T47D (cell line): ENCODE measurements at places on chromosomes 7 and 10.

DNA sequence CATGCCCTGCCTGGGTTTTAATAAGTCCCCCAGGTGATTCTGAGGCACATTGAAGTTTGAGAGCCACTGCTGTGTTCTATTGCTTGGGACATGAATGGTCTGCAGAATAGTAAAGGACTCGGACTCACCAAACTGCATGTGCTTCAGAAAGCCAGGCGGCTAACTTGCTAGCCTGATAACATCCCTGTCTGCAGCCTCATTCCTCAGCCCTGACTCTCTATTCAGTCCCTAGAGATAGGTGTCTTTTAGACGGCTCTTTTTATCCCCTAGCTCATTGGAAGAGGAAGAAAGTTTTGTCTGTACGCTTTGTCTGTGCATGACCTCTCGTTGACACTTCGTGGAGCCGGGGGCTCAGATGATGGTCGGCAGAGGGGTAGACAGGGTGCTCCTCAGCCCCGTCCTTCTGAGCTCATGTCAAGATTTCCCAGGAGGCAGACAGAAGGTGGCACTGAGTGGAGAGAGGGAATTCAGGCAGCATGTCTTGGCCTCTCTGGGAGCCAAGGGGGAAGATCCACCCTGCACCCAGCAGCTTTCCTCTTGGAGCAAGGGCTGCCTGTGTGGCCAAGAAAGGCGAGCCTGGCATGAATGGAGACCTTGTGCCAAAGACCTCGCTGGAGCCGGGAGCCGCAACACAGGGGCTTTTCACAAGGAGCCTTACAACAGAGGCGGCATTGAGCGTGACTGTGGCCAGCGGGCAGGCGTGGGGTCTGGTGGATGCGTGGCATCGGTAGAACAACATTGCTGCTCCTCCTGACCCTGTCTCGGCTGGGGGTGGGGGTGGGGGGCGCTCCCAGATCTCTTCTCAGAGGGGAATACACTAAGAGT is 51.1 kb upstream of the PODXL start:
- DNase-seq, result no peak

DNA sequence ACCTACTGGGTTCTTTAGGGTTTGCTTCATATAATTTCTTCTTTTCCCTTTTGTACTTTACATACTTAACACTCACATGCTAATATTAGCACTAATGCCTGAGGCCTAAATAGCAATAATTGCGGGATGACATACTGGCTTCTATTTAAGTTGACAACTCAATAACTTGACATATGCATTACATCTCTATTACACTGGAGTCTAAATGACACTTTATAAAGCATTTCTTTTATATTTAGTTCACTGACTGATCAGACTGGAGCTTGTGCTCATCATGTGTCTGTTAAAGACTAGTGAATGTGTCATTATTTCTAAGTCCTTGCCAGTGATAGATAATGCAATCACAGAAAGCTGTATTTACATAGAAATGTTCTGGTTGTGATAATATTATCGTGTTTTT is 472.1 kb upstream of the SEMA3A start:
- DNase-seq, result no peak

- DNase-seq, result no peak
Measured at GRCh38 chr10:8498881-8499280, 444.4 kb downstream of the GATA3 start.

DNA sequence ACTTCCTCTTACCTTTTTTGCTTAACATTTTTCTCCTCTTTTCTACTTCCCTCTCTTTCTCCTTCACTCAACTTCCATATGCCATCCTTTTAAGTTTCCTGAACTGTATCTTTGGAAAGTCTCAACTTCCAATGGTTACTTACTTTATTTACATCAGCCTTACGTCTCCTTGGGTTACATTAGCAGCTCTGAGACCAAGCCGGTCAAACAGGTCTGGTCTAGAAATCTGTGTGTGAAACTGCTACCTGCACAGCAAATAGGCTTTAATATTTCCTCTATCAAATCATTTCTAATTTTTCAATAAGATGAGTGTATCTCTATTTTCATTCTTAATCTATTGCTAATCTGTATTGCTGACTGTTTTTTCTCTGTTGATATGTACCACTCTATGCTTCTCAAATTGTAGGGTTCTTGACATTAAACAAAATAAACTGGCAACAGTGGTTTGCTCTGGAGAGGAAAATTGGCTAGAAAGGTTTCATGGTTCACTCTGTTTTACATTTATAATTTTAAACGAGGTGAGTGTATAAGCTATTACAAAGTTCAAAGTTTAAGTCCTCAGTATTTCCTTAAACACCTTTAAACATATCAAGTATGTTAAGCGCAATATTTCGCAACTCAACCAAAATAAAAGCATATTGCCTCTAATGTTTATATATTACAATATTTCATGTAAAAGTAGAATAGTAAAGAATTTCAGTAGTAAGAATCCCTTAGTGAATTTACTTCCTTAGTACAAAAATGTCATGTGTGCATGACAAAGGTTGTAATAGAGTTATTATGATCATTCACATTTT is 3.6 kb upstream of the SEMA3C start:
- DNase-seq, result no peak

DNA sequence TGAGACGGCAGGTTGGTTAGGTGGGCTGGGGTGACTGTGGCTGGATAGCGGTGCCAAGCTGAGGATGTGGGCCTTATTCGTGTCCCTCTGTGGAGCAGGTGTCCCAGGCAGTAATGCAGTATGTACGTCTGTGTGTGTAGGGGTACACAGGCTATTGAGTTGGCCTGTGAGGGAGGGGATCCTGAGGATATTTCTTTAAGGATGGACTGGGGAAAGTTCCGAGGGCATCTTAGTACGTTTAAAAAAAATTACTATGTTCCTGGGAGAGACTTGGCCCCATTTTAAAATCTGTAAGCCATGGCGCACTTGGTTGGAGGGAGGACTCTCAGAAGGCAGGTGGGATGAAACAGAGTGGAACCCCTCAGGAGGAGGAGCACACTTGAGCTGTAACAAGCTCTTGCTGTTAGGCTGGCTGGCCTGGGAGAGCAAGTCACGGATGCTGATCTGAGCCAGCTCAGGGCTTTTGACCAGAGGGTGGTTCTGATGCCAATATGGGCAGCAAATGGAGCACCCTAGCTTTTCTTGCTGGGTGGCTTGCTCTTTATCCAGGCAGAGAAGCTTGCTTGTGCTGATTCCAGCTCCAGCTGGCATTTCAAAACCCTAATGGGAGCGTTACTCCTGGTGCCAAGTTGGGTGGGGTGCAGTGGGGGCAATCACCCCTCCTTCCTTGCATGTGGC is 765 bp downstream of the WBP1L start:
- peak; percentile 68 for DNase-seq

GRCh38 chr10:49311555-49312236 is 12.7 kb downstream of the C10orf71 start:
- DNase-seq, result no peak

- DNase-seq, result no peak
Measured at GRCh38 chr7:3960942-3961341, 659.9 kb downstream of the SDK1 start.

GRCh38 chr10:9992661-9993060 is 1025.0 kb upstream of the CELF2 start:
- no peak for DNase-seq

DNA sequence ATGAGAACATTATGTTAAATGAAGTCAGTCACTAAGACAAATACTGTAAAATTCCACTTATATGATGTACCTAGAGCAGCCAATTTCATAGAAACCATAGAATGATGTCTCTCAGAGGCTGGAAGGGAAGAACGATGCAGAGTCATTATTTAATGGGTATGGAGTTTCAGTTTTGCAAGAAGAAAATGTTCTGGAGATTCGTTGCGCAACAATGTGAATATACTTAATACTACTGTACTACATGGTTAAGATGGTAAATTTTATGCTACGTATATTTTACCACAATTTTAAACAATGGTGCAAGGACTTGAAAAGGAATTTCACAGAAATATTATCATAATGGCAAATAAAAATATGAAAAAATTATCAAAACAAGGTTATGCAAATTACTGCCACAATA is 972.6 kb downstream of the KCNMA1 start:
- no peak for DNase-seq

DNA sequence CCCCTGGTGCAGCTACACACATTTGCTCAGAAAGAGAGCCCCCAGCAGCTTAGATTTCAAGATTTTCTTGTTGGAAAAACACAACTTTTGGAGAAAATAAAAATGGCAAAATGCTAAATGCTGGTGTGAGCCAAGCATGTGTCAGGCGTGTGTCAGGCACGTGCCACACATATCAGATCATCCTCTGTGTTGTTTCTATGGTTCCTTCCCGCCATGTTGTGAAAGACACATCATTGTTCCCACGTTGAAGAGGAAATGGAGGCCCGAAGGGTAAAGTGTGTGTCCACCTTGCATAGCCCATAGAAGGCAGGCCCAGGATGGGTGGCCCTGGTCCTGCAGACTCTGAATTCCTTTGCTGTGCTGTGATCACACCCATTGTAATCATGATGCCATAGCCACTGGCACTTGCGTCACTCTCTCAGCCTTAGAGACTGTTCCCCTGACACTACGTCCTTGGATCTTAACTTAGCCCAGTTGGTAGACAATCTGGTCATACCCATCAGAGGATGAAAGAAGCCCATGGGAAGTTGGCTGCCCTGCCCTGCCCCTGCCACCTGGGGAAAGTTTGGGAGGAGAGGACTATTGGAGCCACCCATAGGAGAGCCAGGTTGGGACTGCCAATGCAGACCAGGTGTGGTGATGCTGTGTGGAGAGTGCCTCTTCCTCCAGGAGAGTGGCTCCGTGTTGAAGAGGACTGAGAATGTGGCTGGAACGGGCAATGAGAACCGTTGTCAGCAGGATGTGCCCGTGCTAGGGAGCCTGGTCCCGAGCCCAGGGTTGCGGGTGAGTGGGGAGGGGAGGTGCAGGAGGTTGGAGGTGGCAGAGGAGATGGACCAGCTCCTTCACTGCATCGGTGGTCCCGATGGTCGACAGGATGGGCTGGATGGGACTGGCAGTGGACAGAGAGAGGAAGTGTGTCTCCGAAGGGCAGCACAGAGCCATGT is 65.6 kb upstream of the IGFBP3 start:
- no peak for DNase-seq

- DNase-seq, result no peak
Measured at GRCh38 chr10:116708391-116708821, 34.0 kb downstream of the HSPA12A start.

DNA sequence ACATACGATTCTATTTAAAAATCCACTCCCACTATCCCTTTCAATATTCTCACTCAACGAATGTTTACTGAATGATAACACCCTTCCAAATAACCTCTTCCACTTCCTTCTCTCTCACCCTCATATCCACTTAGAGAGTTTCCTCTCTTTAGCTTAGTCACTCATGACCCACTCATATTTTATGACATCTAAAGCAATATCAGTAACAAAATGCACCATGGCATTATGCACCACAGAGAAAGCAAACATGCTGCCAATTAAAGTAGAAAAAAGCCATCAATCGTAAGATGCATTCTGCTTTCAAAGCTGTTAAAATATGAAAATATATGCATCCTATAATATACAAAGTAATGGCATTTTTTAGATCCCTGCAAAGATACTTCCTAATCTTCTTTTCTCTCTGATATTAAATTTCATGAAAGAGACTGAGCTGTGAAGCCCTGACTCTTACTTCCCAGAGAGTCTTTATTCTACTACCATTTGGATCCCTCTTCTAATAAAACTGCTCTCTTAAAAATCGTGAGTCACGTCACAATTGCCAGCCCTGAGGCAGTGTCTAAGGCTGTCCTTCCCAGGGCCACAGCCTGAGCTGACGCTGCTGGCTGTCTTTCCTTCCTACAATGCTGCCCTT is 283.0 kb upstream of the KLF6 start:
- DNase-seq, result no peak

DNA sequence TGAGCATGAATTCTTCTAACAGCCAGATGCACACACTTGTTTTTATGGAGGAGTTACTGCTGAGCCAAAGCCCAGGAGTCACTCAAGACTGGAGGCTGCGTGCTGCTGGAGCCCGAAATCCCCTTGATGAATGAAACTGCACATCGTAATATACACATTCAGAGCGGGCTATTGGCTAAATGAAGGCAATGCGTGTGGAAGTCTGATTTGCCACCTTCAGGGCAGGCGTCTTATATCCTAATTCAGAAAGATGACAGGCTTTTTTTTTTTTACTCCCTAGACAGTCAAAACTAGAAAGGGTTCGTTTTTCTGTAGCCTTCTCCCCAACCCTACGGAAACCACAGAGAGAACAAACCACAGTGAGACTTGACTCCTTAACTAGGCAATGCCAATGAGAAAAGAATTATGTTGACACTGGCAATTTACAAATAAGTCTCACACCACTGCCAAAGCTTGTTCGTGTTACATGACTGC is 227.2 kb upstream of the KLF14 start:
- DNase-seq, result no peak

DNA sequence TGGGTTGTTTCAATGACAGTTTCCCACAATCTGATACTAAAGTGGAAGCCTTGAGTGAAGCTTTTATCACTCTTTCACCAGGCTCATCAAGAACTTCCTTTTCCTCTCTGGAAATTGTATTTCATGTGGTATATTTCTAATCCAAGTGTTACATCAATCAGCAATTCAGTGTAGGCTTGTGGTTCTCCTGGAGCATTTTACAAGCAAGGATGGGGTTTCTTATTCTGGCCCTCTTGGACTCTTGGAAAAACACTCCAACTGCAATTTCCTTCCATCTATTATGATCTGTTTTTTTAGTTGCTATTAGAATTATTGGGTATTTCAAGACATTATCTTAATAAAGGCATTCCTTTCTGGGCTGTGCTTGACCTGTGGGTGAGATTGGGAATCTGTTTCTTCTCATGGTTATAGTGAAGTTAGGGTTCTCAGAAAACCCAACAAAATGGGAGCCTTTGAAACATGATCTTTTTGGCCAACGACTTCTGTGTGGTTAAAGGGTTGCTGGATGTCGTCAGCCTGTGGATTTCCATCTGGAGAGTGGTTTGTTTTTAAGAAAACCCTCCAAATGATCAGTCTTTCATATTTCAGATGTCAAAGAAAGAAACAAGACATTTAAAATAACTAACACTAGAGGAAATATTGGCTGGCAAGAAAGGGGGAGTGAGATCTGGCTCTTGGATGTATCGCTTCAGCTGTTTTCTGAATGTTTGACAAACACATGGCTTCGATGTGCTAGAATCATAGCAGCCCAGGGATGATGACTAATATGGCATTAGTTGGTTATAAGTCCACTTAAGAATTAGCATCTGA is 540.2 kb downstream of the LRMDA start:
- DNase-seq, result no peak

- no peak for DNase-seq
Measured at GRCh38 chr10:113709221-113709838, 29.6 kb downstream of the CASP7 start.

- peak; percentile 42 for DNase-seq
Measured at GRCh38 chr10:110008518-110009339, 945 bp downstream of the ADD3 start.

GRCh38 chr7:40598915-40599314 is 464.1 kb downstream of the SUGCT start:
- no peak for DNase-seq

DNA sequence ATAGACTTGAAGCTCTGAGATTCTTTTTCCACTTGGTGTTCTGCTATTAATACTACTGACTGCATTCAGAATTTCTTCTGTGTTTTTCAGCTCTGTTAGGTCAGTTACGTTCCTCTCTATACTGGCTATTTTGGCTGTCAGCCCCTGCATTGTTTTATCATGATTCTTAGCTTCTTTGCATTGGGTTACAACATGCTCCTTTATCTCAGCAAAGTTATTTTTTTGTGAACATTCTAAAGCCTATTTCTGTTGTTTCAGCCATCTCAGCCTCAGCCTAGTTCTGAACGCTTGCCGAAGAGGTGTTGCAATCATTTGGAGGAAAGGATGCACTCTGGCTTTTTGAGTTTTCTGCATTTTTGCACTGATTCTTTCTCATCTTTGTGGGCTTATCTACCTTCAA is 201.5 kb upstream of the GNAI1 start:
- DNase-seq, result no peak

GRCh38 chr10:43130770-43131171 is 7.5 kb upstream of the CSGALNACT2 start:
- no peak for DNase-seq

- peak; percentile 43 for DNase-seq
Measured at GRCh38 chr10:76150139-76150875, 718.9 kb downstream of the LRMDA start.
